ENCODE measurements at places on chromosomes 16 and 17.

GRCh38 chr17:48513097-48513496 is 17.7 kb downstream of the HOXB1 start:
- no peak for DNase-seq

DNA sequence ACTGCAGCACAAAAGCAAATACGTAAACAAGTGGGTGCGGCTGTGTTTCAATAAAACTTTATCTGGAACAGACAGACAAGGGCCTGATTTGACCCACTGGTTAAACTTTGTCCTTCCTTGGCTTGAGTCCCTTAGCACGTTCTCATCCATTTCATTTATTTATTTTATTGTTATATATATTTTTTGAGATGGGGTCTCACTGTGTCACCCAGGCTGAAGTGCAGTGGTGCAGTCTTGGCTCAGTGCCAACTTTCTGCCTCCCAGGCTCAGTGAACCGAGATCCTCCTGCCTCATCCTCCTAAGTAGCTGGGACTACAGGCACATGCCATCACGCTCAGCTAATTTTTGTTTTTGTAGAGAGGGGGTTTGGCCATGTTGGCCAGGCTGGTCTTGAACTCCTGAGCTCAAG is 64.3 kb downstream of the MYH11 start:
- no peak for DNase-seq

GRCh38 chr16:880471-881171 is 80.1 kb upstream of the GNG13 start:
- DNase-seq = no peak

DNA sequence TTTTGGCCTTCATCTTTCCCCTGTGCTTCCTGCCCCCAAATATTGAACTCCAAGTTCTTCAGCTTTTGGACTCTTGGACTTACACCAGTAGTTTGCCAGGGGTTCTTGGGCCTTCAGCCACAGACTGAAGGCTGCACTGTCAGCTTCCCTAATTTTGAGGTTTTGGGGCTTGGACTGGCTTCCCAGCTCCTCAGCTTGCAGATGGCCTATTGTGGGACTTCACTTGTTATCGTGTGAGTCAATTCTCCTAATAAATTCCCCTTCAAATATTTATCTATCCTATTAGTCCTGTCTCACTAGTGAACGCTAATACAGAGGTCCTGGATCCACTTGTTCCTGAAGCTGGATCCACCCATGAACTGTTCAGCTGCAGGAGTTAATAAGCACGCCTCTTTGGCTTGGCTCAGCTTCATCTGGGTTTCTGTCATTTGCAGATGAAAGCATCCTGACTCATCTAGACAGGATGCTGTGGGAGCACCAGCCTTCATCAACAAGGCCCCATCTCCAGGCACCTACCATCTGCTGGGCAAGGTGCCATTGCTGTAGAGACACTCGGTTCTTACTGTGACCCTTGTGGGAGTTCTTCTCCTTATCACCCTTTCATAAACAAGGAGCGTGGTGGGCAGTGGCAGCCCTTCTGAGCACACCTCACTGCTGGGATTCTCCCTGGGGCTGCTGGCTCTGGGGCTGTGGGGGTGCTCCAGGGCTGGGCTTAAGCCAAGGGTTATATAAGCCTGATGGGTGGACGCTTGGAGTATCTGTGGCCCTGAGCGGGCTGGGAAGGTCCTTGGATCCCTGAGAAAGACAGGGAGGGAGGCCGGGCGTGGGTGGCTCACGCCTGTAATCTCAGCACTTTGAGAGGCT is 23.1 kb downstream of the LAT start:
- DNase-seq = peak; percentile 12

- DNase-seq = no peak
Measured at GRCh38 chr17:9123594-9124553, 102.6 kb downstream of the NTN1 start.

GRCh38 chr16:84497418-84498222 is 6.8 kb downstream of the MEAK7 start:
- no peak for DNase-seq

- peak; percentile 91 for DNase-seq
Measured at GRCh38 chr17:76597156-76598003, 11.7 kb upstream of the ST6GALNAC2 start.
